Coronary artery (tissue), 2 donors: ENCODE measurements at places on chromosomes 7 and 10.
A peak's percentile ranks its signal among the peaks of the same experiment; 100 is the strongest.

GRCh38 chr7:155824227-155824886 lies 12.1 kb upstream of the SHH start:
- DNase-seq, result no peak

DNA sequence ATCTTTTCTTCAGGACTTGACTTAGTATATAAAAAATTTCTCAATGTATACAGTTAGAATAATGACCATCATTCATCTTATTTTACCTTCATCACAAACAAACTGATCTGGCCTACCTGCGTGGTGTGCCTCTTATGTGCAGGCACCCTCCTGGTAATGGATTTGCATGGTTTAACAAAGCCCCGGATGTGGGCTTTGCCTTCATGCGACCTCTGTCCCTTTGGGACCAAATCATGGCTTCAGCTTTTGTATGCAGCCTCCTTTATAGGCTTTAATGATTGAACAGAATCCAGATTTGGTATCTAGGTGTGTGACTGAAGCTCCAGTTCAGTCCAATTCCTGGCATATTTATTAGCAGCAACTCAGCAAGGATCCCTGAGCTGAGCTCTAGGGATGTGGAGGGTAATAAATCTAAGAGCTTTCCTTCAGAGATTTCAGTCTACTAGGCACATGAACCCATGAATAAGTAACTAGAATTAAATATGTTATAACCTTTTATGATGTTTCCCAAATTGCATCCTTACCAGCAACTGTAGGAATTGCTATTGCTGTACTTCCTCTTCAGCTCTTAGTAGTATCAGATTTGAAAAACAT lies 256.9 kb downstream of the ABCA13 start:
- DNase-seq, result no peak

- no peak for DNase-seq
These were observed 95.1 kb upstream of the LRGUK start for GRCh38 chr7:134031835-134032617.

- DNase-seq, result no peak
These were observed 18.2 kb upstream of the INMT start for GRCh38 chr7:30733691-30734090.

DNA sequence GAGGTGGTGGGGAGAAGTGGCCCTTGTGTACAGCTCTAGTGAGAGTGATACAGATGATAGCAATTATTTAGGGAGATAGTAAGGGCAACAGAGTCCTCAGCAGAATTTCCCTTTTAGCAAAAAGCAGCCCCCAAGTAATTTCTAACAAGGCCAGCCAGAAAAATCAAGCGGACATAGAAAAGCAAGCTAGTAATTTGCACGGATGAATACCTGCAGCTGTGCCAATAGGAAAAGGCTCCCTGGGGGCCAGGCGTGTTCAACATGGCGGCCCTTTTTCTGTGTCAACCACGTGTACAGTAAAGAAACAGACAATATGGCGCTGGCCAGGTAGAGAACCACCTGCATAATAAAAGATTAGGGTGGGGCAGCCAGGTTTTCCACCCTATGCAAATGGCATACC lies 7.4 kb downstream of the MCM10 start:
- DNase-seq, result no peak

DNA sequence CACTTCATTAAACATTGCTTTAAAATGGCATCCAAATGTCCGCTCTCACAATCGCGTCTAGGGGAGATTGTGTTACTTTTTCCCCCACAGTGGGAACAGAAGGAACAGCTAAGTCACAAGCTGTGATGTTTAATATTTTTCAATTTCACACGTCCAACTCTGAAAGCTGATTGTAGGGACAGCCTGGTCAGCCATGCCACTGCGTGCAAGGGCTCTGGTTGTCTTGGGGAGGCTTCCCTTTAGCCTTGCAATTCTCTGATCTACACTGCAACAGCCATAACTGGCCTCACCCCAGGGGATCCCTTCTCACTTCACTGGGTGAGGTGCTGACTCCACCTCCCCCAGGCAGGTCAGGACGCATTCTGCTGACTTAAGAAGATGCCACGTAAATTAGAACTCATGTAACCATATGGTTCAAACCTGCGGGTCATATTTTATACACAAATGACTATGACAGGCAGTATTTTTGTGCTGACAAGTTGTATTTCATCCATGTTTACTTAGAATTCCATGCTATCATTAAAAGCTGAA lies 425.2 kb upstream of the NFE2L3 start:
- no peak for DNase-seq

DNA sequence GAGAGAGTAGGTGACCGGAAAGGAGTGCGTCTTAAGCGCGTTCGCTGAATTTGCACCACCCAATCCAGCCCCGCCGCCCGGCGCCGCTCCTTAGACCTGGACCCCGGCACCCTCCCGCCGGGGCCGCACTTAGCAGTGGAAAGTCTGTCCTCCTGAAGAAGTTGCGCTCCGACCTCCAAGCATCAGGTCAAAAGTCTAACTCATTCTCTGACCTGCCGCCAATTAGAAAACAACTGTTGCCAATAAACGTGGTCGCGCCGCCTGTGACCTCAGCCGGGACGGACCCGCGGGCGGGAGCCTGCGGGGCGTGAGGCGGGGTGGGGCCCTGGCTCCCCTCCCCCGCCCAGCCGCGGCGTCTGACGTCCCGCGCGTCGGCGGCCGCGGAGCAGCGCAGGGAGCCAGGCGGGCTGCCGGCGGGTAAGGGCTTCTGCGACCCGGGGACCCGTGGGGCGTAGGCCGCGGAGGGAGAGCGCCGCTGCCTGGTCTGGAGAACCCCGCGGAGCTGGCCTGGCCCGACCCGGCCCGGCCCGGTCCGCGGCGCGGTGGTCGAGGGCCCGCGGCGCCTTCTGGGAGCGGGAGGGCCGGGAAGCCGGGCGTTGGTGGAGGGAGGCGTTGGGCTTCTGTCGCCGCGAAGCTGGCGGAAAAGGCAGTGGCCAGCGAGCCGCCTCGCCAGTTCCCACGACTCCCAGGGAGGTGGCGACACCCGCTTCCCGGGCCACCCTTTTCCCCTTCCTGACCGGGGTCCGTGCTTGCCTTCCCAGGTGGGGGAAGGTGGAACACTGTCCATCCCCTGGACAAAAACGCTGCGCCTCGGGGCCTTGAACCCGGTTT lies at the start of gene BCAP29:
Gene BCAP29, plus strand, starts transcription at position 362 of the 831 bp plus-strand sequence. CDS start 527 bp downstream, outside the sequence.
- DNase-seq, result peak; percentile 86

DNA sequence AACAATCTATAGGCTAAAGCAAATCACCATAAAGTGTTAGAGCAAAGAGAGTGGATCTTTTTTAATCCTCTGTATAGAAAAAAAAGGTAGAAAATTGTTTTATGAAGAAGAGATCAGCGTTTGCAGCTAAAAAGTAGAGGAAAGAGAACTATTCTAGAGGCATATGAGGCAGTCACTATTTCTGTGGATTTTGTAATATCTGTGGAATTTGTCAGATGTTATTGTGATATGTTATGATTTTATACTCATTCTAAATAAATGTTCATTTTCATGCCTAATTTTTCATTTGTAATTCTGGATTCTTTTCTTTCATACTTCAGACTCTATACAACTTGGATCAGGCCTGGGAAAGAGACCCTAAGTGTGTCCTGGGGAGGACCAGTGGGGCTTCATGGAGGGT lies 295.0 kb upstream of the LYZL1 start:
- DNase-seq, result no peak

DNA sequence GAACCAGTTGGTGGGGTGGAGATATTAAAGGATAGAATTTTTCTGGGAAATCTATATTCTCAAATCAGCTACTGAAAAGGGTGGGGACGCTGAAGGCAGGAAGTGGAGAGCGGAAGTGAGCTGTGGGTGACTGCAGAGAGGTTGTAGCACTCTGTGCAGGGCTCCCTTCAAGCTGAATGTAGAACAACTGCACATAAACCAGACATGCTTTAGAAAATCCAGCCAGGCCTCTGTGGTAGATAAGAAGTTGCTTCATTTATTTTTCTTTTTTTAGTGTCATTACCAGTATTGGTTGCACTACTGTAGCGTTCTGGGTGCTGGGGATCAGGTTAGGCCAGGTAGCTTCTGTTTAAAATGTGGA lies 127.8 kb downstream of the CELF2 start:
- DNase-seq, result no peak

GRCh38 chr7:155311826-155312537 lies 14.3 kb downstream of the INSIG1 start:
- no peak for DNase-seq

GRCh38 chr7:99831595-99831994 lies 3.8 kb downstream of the CYP3A43 start:
- DNase-seq, result no peak

DNA sequence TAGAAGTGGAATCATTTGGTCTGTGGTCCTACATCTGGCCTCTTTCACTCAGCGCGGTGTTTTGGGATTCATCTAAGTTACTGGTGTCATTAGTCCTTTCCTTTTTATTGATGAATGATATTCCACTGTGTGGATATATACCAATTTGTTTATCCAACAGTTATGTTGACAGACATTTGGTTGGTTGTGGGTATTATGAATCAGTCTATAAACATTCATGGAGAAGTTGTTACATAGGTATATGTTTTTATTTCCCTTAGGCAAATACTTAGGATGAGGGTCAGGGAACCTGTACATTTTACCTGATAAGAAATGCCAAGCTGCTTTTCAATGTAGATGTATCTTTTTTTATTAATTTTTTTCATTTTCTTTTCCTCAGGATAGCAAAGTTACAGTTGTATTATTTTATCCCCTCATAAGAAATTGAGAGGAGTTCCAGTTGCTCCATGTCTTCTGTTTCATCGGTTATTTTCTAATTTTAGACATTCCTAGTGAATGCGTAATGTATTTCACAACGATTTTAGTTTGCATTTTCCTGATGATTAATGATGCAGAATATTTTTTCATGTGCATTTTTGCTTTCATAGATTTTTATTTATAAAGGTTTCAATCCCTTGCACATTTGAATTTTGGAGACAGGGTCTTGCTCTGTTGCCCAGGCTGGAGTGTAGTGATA lies 203.8 kb upstream of the SH2B2 start:
- DNase-seq, result no peak

DNA sequence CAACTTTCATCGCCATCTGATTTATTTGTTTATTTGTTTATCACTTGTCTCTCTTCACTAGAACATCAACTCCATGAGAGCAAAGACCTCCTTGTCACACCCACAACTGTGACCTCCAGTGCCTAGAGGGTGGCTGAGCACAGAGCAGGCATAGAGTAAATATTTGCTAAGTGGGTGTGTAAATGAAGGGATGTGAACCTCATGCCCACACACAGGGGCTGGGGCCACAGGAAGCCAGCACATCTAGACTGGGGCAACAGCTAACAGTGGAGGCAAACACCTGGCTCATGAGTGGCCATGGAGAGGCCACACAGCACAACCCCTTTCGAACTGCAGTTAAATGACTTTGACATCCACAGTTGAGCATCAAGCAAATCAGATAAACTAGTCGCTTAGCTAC lies 39.8 kb downstream of the AKR1B1 start:
- no peak for DNase-seq

DNA sequence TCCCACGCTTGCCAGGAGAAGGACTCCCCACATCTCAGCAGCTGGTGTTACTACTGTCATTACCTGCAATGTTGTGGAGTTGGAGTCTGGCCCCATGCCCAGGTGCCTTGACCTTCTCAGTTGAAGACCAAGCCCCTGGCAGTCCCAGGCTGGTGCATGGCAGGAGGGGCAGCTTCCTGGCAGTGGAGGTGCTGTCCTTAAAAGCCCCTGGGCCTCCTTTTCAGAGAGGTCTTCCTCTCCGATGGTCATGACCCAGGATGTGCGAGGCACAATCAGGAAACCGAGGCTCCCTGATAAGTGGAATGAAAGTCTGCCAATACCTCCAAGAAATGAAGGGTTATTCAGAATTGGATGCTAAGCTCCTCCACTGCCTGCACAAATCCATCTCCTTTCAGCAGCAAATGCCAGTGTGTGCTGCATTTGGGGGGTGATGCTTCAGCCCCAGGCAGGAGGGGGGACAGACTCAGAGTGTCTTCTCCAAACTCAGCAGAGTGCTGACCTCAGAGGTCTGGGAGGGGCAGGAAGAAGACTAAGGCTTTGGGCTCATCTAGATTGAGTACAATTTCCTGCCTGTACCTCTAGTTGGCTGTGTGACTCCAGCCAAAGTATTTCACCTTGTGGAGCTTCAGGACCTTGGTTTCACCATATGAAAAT lies 97.0 kb upstream of the DDC start:
- peak; percentile 19 for DNase-seq

GRCh38 chr7:31338706-31339105 lies 1.8 kb downstream of the NEUROD6 start:
- DNase-seq, result no peak

- no peak for DNase-seq
These were observed 552.4 kb upstream of the KCND2 start for GRCh38 chr7:119720541-119720940.

GRCh38 chr10:99610221-99610620 lies 10.0 kb downstream of the SLC25A28 start:
- DNase-seq, result no peak

GRCh38 chr10:1157615-1157933 lies 101.4 kb downstream of the WDR37 start:
- peak; percentile 60 for DNase-seq

- DNase-seq, result no peak
These were observed 11.7 kb upstream of the EDRF1 start for GRCh38 chr10:125707541-125708468.

DNA sequence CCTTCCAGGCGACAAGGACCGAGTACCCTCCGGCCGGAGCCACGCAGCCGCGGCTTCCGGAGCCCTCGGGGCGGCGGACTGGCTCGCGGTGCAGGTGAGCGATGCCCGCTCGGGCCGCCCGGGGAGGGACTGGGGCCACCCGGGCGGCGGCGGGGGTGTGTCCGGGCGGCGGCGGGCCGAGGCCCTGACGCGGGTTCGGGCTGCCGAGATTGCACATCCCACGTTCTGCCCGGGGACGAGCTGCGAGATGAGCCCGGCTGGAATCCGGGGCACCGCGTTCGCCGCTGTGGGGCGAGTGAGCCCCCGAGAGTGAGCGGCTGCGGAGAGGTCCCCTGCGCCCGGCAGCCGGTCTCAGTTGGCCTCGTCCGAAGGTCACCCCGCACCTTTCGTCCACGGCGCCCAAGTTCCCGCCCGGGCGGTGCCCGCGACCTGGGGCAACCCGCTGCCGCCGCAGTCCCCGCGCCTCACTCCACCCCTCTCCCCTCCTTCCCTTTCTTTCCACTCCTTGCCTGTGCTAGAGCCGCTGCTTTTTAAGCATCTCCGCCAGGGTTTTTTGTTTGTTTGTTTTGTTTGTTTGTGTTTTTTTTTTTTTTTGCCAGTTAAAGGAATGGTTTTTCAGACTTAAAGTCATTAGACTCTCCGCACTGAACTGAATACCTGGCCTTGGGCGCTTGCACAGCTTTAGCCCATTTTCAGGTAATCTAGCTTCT lies 515 bp downstream of the RALA start:
- DNase-seq, result peak; percentile 78

GRCh38 chr7:128939861-128940410 lies 2.2 kb downstream of the IRF5 start:
- no peak for DNase-seq

DNA sequence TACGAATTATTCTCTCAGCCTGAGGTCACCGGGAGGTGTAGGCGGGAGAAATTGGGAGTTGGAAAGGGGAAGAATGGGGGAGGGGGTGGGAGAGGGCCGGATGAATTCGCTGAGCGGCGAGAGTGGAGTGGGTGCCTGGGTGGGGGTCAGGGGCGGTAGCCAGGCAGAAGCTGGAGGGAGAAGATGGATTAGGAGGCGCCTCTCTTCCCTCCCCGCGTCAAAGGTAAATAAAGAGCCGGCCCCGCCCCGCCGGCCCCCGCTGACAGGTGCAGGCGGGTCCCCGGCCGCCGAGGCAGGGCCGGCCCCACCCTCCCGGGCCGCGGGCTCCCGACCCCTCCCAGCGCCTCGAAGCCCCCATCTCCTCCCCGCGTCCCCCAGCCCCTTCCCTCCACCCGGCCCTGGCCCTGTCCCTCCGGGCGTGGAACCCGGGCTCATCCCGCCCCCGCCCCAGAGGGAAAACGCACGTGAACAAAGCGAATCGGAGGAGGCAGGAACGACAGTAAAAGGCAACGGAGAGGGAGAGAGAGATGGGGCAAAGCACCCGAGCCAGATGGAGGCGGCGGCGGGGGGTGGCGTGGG lies 872 bp downstream of the FAM131B start:
- peak; percentile 38 for DNase-seq
